ENCODE measurements at places on chromosomes 13 and 19.

- no peak for DNase-seq
Observed at GRCh38 chr19:37914908-37915307, 7.9 kb downstream of the SIPA1L3 start.

DNA sequence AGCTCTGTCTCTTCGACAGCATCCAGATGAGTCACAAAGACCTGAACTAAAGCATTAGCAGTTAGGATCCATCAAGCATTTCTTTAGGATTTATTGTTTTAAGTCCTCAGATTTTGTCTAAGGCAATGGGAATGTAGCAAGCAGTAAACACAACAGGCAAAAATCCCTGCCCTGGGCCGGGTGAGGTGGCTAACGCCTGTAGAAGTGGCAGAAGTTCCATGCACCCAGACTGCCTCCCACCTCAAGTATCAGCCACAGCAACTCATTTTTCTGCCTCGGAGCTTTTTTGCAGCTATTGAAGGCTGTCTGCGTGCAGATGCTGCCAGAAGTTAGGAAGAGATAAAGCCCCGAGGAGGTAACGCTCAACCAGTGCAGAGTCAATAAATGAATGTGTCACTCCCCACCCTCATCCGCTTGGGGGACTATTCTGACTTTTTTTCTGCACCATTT is 47.1 kb upstream of the MRI1 start:
- DNase-seq: no peak

- DNase-seq: no peak
Observed at GRCh38 chr13:92547266-92547665, 679.3 kb upstream of the GPC6 start.

GRCh38 chr19:406135-406781 is 2.7 kb downstream of the C2CD4C start:
- no peak for DNase-seq

DNA sequence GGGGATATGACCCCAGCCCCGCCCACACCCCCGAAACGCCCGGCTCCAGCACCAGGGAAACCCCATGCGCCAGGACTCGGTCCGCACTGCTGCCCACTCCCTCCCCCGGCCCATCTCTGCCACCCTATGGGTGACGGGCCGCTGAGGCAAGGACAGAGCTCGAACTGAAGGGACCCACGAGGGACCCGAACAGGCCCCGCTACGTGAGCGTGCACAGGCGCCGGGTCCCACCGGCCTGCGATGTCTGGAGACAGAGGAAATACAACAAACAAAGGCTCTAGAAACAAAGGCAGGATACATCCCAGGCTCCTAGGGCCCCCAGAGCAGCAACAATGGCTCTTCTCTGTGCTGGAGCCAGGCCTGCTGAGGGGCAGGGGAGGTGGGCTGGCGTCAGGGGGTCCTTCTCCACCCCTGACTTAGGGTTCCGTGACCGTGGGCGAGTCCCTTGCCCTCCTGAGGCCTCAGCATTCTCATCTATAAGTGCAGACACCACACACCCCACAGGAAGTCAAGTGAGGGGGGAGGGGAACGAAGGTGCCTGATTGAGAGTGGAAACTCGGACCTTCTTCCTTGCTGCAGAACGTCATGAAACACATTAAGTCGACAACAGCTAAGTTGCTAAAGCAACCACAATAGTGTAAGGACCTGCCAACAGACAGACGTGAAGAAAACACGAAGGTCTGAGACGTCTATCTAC is 3.1 kb downstream of the ABHD17A start:
- DNase-seq: no peak

DNA sequence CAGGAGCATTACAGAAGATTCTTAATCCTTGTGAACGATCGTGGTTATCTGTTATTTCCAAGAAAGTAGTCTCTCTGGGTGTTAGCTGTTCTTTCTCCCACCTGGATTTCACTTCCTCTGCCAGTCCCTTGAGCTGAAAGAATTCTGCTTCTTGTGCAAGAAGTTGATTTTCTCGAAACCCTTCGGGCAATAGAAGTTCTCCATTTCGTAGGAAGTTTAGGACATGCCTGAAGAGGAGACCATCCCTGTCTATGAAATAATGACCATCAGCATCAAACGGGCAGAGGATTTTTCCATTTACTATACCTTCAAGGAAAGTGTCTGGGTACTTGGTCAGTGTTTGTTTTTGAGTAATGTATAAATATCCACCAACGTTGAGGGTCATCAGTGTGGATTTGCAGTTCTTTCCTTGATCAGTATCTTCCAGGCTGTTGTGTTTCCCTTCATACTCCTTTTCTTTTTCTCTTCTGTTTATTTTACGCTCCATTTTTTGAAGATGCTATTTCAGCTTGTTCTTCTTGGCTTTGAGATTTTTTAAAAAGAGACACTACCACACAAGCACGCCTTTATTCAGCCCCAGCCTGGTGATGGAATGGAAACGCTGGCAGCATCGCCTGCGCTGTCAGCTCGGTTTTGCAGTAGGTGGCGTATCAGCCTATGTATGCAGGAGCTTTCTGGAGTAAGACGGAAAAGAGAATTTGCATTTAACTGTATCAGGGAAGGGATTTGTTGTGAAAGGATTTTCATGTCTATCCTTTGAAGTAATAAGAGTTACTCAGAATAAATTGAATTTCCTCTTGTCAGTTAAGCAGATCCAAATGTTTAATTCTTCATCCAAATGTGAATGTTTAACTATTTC is 6.5 kb downstream of the KCTD4 start:
- DNase-seq: no peak
